ENCODE measurements at places on chromosomes 4 and X. TPM values are rescaled to one million over a fixed set of nuclear protein-coding genes. Genes with fewer than 3 reads are reported as not detected.

DNA sequence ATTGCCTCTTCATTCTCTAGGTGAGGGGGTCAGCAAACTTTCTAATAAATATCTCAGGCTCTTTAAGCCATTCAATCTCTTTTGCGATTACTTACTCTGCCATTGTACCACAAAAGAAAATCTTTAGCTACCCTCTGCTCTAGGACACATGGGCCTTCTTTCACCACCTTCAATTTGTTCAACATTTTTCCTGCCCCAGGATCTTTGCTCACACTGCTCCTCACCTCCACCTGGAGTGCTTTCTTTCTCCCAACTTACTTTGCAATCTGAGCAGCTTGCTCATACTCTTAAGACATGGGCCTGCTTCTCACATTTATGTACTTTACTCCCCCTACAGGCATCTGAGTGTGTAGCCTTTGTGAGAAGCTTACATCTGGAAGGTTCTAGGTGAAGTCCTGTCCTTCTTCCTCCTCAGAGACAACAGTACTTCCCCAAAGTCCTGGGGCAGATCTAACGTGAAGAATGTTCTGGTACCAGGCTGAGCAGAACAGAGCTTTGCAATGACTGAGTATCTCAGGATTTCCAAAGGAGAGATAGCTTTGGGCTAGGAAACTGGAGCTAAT is 55.0 kb upstream of the PRDM5 start:
- no peak for DNase-seq

- DNase-seq = no peak
Measured at GRCh38 chr4:6703786-6704185, 5.9 kb downstream of the MRFAP1L1 start.

DNA sequence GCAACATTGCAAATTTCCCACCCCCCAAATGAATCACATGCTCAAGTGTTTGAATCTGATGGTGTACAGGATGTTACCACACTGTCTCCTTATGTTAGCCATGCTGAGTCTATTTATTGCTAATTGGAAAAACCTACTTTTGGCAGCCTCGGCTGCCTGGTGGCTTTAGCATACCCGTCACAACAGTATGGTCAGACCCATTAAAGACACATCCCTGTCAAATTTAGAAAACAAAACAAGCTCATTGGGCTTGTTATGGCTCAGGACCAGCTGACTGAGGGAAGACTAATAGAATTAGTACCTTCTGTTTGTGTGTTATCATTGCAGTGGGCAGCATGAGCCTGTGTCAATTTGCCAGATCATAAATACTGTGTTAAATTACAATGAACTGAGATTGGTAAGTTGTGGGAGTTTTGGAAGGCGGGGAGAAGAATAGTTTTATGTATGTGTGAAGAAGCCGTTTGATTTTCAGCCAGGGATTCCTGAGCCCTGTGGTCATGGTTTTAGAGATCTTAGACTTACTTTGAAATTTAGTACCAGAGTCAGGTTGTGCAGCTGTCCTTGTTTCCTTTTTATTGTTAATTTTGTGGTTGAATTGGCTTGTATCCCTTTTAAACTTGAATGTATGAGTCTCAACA is 66.8 kb downstream of the POLA1 start:
- DNase-seq = no peak

DNA sequence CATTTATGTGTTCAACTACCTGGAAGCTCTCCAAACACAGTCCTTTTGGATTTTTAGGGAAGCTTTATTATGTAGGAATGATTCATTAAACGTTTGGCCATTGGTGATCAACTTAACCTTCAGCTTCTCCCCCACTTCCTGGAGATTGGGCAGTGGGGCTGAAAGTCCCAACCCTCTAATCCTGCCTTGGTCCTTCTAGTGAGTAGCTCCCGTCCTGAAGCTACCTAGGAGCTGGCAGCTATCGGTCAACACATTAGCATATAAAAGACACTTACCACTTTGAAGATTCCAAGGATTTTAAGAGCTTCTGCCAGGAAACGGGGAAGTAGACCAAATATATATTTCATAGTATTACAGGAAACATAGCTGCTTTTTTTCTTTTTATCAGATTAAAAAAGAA is 69.7 kb downstream of the MCUB start:
- DNase-seq = no peak

Gene TLL1
- total RNA-seq = 1.7 TPM

All from neural crest cell (in vitro differentiated cells).